Anterior cingulate cortex (tissue), 58 donors: ENCODE measurements at places on chromosomes 1 and 21.

DNA sequence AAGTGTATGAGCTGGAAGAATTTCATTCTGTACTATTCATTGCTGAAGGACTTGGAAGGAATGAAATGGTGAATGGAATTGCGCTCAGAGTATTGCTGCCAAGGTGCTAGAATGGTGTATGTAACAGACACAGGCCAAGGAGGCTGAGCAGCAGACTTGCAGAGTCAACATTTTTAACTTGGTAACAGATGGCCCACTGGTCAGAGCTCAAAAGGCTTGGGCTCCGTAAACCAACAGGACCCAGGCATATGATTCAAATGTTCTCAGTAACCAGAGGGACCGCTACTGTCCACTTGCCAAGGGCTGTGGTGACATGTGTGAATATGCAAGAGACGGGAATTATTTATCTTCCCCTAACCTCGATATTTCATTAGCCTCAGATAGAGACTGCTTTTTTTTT, 28.8 kb upstream of the PTGFRN start:
- DNase-seq = no peak

DNA sequence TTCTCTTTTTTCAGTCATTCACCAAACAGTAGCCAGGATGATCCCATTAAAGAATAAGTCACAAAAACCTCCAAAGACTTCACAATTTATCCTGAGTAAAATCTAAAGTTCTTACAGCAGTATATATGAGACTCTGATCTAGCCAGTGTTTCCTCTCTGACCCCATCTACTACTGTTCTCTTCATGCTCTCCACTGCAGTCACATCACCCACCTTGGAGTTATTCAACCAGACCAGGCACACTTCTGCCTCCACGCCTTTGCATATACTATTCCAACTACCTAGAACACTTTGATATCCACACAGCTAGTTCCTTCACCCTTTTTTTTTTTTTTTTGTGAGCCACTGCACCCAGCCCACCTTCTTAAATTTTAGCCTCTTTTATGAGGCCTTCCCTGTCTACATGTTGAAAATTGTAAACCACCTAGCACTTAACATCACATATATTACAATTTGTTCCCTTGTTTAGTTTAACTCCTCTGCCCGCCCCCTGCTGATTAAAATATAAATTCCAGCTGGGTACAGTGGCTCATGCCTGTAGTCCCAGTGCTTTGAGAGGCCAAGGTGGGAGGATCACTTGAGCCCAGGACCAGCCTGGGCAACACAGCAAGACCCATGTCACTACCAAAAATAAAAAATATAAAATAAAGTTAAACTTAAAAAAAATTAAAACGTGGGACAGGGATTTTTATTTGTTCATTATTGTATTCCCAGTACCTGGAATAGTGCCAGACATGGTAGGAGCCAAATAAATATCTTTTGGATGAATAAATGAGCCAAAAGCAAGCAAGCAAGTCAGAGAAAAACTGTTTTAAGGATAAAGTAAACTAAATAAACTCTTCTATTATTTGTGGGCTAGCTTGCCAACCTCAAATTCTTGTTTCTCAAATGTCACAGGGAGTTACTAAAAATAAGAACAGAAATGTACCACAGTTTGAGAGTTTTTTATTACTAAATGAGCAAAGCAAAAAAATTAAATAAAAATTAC, 35.2 kb upstream of the MUTYH start:
- no peak for DNase-seq

- no peak for DNase-seq
Observed at GRCh38 chr1:182325339-182325738, 66.3 kb downstream of the GLUL start.

GRCh38 chr1:192316942-192317450, at the start of gene RGS21:
Gene RGS21 (plus strand): TSS chr1:192316992. CDS start chr1:192343037, 26,045 bp downstream.
- no peak for DNase-seq

DNA sequence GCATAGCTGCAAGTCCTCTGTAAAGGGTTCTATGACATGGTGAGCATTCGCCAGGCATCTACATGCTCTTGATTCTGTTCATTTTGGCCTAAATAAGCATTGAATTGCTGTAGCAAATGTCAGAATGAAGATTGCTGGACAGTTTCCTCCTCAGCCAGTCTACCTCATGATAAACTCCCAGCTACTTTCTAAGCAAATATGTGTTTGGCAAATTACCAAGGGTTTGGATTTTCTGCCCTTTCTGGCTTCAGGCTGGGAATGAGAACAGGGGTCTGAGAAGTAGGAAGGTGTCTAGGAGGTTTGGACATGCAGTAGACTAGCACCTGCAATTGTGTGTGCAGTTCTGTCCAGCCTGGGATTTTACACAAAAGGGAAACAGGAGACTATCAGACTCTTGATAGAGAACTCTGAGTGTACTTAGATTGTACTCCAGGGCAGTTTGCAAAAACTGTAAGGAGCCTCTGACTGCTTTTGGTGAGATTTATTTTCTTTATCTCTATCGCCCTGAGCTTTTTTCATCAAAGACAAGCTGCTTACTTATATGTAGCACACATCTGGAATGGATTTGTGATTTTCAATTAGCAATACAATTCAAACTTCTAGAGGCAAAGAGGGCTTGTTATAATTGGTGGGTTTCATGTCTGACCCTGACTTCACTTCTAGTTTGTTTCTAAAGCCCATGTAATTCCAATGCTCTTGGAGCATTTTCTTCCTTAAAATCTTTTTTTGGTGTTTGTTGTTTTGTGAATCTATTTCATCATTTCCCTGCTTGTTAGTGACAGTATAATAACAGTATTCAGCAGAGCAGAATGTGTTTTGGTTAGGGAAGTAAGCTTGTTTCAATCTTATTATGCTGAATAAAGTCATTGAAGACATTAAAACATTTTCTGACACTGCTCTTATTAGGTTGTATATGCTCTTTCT, 150.8 kb downstream of the VPS13D start:
- no peak for DNase-seq

GRCh38 chr1:190474650-190475211, 2.9 kb downstream of the BRINP3 start:
- DNase-seq = peak; percentile 17

DNA sequence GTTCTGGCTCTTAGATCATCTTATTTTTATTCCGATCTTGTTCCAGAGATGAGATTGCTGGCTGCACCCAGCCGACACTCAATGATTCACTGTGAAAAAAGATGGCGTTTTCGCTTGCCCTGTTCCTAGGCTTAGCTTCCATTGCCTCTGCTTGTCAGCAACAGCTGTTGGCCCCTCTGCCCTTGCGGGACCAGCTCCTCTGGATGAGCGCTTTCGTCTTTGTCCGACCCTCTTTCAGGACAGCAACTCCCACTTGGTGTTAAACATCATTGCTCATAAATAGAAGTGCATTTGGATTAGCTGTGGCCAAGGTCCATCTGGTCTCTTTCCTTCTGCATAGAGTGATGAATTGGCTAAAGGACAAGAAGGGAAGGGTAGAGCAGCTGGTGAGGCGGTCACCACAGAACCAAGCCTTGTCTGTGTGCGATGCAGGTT, 43.5 kb upstream of the SCCPDH start:
- no peak for DNase-seq

DNA sequence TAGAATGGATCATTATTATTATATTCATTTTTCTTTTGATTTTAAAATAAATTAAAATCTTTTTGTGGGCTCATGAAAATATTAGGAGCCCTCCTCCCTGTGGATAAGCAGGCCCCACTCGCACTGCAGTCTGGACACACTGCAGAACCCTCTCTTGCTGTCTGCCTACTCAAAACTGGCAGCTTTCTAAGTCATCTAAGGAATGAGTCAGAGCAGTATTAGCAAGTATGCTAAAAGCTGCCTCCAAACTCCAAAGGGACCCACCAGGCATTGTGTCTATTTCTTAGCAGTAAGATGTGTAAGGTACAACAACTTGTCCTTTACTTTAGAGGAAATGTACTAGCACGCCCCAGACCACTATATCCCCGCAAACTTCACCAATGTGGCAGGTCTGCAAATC, 108.8 kb downstream of the SYF2 start:
- no peak for DNase-seq
